Activated CD8-positive, alpha-beta memory T cell treated with anti-CD3 and anti-CD28 coated beads for 48 hours (primary cell): ENCODE measurements at places on chromosomes 4 and X.
A peak's percentile ranks its signal among the peaks of the same experiment; 100 is the strongest.

- DNase-seq, result peak; percentile 72
These were observed 5.6 kb downstream of the PNCK start for GRCh38 chrX:153667956-153668396.

DNA sequence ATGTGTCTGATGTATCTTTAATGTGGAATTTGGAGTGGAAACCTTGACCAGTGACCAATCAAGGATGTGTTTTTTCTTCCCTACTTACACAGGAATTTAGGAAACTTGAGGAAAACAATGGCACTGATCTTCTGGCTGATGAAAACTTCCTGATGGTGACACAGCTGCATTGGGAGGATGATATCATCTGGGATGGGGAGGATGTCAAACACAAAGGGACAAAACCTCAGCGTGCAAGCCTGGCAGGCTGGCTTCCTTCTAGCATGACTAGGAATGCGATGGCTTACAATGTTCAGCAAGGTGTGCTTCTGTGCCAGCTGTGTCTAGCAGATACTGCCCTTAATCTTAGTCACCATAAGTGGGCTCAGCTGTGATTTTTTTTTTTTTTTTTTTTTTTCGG lies 12.6 kb downstream of the TAF1 start:
- no peak for DNase-seq

DNA sequence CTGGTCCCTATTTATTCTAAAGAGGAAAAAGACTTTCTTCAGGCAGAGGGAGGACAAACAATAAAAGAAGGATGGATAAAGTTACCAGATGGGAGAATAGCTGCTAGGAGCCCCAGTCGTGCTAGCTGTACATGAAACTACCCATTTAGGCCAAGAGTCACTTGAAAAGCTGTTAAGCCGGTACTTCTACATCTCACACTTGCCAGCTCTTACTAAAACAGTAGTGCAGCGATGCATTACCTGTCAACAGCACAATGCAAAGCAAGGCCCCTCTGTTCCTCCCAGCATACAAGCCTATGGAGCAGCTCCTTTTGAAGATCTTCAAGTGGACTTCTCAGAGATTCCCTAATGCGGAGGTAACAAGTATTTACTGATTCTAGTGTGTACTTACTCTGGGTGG lies 1138.8 kb downstream of the ARAP2 start:
- no peak for DNase-seq

GRCh38 chrX:123476611-123477219 lies 256.1 kb downstream of the THOC2 start:
- DNase-seq, result no peak

DNA sequence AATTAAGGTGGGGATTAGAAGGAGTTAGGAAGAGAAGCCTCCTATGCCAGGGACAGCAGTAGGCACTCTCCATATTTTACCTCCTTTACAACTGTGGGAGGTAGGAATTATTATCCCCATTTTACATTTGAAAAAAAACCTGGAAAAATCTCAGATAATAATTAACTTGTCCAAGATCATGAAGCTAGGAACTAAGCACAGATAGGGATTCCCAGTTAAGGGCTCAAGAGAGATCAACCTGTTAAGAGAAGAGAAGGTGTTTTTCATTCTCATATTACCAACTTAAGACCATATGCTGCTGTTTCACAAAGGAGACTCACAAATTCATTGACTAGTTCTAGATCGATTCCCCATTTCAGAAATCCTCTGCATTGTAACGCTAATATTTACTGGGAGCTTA lies 16.1 kb upstream of the FAM47E start:
- DNase-seq, result no peak

- DNase-seq, result no peak
These were observed 327.6 kb upstream of the MAOA start for GRCh38 chrX:43328358-43328946.

GRCh38 chrX:24081661-24082154 lies 27.0 kb downstream of the EIF2S3 start:
- no peak for DNase-seq

DNA sequence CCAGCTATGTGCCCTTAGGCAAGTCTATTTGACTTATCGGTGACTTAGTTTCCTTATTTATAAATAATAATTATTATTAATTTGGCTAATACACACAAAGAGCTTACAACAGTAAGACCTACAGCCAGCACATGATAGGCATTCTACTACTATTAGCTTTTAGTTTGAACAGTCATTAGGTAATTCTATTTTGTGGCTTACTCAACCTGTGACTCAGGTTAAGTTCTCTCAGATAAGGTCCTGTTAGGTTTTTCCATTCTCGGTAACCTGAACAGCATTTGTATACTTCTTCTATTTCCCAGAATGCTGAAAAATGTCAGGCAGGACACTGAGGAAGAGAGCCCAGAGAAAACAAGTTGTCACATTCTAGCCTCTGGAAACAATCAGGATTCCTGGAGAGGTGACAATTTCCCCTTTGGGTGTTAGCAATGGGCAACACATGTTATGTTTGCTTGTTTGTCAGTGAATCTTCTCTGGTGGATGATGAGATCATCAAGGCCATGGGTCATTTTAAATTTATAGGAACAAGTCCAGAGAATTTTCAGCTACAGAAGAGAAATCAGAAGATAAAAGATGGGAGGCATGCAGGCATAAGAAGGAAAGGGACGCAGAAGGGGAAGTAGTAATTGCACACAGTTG lies 2144.7 kb downstream of the PCDH7 start:
- no peak for DNase-seq

DNA sequence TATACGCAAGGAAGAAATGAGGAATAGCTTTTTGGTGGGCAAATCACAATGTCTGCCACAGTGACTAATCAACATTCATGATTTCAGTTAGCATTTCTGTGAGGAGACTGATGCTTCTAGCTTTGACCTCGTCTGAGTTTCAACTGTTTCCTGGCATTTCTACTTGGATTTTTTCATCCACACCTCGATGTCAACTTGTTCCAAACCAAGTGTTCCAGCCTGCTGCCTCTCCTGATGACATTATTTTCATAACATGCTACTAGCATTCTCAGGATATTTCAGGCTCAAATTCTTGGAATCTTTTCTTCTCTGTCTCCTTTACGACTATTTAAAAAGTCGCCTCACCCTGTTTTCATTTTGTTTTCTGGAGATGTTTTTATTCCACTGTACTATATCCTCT lies 90.3 kb upstream of the TEX13D start:
- no peak for DNase-seq

DNA sequence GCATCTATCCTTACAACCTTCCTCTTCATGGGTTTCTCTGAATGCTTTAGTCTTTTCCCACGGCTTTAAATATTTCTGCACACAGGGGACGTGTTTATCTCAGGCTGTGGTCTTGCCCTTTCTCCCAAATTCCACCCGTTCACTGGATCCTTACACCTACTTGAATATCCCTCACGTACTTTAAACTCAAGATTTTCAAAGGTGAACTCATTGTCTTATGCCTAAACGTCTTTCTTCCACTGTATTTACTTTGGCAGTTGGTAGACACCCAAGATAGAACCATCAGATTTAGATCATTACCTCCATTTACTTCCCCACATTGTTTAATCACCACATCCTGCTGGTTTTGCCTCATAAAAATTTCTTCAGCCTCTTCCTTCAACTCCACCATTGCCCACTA lies 269.2 kb downstream of the CBLL2 start:
- DNase-seq, result no peak

- no peak for DNase-seq
These were observed 106.6 kb downstream of the CRLF2 start for GRCh38 chrX:1105671-1106419.

DNA sequence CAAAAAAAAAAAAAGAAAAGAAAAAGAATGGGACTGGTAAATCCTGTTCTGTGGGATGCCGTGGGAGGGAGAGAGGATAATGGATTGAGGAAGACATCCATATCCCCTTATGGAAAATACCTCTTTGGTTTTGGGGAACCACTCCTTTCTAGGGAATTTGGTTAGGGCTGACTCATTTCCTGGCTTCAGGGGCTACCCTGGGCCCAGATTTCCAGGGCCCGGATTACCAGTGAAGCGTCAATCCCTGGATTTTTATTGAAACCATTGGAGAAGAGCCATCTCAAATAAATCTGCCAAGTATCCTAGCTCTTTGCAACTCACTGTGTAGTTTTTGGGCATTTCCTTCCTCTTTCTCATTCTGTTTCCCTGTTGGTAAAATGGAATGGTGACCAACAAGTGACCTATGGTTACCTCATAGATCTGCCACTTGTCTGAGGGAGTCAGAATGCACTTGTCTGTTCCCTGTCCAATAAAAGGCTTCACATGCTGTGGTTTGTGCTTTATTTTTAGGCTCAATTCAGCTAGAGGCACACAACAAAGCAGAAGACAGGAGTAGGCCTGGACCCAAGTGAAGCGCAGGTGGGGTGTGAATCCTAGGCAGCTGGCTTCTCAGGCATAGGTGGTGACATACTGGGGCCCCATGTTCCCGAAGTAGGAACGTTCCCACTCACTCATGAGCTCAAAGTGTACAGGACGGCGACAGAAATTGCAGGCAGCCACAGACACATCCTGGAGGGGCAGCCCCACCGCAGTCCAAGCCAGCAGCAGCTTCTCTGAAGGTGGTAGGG lies 8.6 kb downstream of the APEX2 start:
- no peak for DNase-seq
